ENCODE measurements at places on chromosomes 13 and 19.
A peak's percentile ranks its signal among the peaks of the same experiment; 100 is the strongest.

DNA sequence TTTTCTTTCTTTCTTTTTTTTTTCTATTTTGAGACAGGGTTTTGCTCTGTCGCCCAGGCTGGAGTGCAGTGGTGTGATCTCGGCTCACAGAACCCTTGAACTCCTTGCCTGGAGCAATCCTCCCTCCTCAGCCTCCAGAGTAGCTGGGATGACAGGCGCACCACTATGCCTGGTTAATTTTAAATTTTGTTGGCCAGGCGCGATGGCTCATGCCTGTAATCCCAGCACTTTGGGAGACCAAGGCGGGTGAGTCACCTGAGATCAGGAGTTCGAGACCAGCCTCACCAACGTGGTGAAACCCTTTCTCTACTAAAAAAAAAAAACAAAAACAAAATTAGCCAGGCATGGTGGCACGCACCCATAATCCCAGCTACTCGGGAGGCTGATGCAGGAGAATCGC lies 8.7 kb upstream of the SBNO2 start:
- DNase-seq: no peak

DNA sequence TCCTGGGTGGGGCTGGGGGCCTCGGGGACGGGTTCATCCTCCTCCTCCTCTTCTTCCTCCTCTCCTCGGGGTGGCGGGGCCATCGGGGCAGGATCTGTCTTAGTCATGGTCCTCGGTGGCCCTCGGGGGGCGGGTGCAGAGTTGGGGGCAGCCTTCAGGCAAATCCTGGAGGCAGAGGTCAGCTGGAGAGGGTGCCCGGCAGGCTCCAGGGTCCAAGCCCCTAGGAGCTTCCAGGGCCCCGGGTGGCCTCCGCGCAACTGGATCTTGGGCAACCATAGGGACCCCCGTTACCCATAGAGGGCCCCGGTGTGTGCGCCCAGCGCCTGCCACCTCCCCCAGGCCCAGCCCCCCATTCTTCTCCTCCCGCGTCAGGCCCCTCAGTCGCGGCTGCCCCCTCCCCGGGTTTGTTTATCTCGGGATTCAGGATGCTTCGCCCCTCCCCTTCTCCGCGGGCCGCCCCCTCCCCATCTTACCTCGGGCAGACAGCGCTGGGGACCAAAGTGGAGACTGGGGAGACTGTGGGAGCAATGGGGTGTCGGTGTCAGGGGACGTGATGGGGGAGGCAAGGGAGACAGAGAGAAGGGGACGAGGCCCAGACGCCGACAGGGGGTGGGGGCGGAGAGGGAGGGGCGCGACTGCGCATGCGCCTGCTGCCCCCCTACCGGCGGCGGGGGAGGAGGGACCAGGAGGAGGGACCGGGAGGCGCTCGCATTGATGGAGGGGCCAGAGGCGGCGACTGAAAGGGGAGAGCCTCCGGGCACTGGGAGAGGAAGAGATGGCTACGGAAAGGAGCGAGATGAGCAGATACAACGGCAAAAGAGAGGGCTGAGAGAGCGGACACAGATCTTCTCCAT lies at the start of gene CLIP3:
Gene CLIP3 (minus strand): TSS at position 623 of the 854 bp plus-strand sequence. CDS start 516 bp downstream, at position 107.
- peak; percentile 56 for DNase-seq

DNA sequence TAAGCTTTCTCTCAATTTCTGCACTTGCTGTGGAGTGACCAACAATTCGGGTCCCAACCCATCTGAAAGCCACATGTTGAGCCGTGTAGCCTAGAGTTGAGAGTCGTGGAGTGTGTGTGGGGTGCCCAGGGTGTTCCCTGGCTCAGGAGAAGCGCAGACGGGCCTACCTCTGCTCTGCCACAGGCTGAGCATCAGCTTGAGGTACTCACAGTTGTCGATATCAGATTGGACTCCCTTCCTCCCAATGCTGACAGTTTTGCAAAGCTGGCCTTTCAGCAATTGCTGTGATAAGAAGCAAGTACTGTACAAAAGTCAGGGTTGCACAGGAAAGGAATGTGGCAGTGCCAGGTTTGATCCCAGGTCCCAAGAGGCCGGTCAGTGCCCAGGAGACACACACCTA lies 133.4 kb upstream of the SPACA7 start:
- DNase-seq: no peak

DNA sequence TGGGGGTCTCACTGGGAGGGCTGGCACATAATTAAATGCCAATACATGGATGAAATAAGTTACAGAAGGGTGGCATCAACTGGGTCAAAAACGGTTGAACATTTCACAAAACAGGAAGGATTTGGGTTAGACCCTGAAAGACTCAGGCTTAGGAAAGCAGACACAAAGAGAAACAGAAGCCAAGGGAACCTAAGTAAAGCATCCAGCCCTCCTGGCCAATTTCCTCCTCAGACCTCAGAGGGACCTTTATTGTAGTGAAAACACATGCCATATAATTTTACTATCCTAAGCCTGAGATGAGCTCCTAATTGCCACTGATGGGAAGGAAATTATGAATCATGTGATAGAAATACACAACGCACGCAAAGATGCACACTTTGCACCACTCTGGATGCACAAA lies 12.1 kb upstream of the CEACAM3 start:
- DNase-seq: no peak

- no peak for DNase-seq
Observed at GRCh38 chr19:1752009-1752756, 1.1 kb upstream of the ONECUT3 start.

Data from activated CD4-positive, alpha-beta T cell treated with anti-CD3 and anti-CD28 coated beads for 36 hours (primary cell).